Ovary (tissue), 10 donors: ENCODE measurements at places on chromosomes 3 and 15. TPM values are rescaled to one million over a fixed set of nuclear protein-coding genes. Genes with fewer than 3 reads are reported as not detected.

Gene ISLR
- total RNA-seq, result 115 TPM

Gene SLC22A14
- not detected for total RNA-seq

Gene MYL3
- total RNA-seq, result 4.3 TPM

Gene CDHR4
- total RNA-seq, result 1.3 TPM

Gene XIRP1
- total RNA-seq, result not detected

Gene PLCH1
- 0.79 TPM for total RNA-seq

- DNase-seq, result no peak
Observed at GRCh38 chr15:58145606-58146005, 7.4 kb downstream of the AQP9 start.

- DNase-seq, result no peak
Observed at GRCh38 chr3:8733332-8734094, at the start of gene CAV3. Gene CAV3 (plus strand): TSS chr3:8733802. CDS start chr3:8733877, 75 bp downstream.

DNA sequence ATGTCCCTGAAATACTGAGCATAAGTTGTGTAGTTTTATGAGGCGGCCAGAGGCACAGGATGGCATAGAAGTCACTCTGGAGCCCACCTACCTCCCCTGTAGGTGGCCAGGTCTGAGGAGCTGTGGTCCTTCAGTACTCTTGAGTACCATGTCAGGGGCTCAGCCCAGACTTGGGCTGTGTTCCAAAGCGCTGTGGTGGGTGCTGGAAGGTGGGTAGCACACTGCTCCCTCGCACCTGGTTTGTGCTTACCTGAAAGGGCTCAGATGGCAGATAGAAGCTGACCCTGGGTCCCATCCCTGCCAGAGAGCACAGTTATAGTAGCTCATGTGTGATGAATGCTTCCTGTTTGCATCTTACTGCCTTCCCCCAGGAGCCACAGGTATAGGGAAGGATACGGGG is 15.5 kb downstream of the NISCH start:
- DNase-seq, result no peak

- no peak for DNase-seq
Observed at GRCh38 chr3:39971559-39972031, 162.2 kb downstream of the MYRIP start.

DNA sequence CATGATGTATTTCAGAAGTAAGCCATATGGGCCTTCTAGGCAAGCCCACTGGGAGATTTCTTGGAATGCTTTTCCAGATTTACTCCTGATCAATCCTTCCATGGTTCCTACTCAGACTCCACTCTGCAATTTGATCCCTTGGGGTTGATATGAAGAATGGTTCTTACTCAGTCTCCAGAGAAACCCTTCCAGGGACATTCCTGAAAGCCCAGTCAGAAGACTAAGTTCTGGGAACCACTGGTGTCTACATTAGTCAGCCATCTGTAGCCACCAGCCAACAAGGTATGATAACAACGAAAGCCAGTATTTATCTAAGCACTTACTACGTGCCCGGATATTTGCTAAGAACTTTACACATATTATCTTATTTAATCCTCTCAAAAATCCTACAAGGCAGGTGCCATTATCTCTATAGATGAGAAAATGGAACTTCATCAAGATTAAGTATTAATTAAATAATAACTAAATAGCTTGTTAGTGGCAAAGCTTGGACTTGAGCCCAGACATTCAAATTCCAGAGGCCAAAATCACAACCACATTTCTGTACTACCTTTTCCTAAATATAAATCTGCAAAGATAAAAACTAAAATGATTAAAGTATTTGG is 32.7 kb downstream of the ZNF385D start:
- no peak for DNase-seq

DNA sequence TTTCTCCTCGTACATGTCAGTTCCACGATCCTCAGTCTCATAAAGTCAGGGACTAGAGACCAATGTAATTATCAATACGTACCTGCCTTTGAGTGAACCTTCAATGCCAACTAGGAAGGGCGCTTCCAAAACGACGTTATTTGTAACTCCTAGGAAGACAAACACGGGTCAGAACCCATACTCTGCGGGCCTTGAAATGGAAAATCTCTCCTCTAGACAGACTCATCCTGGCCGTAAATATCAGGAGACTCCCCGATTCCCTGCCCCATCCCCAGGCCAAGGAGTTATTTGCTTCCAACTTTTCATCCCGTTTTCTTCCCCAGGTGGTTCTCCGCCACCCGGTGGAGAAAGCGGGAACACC is 578 bp downstream of the OIP5 start:
- no peak for DNase-seq

GRCh38 chr3:59386165-59386564 is 336.3 kb upstream of the CFAP20DC start:
- DNase-seq, result no peak

GRCh38 chr15:45021348-45021747 is 1.6 kb upstream of the SORD start:
- no peak for DNase-seq

- DNase-seq, result no peak
Observed at GRCh38 chr15:58597943-58598828, 151.3 kb downstream of the ADAM10 start.

- no peak for DNase-seq
Observed at GRCh38 chr15:101068523-101068960, 149.4 kb downstream of the LRRK1 start.

- DNase-seq, result no peak
Observed at GRCh38 chr3:120681018-120681417, 1.0 kb downstream of the HGD start.

DNA sequence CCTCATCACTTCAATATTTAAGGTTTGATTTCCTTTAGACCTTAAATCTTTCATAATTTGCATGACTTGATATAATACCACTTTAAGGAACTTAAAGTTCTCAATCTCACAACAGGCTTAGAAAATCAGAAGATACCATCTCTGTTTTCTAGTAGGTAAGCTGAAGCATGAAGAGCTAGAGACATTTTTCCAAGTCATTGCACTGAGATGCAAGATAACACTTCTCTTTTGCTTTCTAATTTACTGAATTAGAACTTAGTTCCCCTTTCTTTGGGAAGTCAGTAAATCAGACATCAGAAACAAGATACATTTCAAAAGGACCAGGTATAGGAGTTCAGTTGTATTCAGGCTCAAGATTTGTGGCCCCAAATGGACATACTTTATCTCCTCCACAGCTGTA is 79.7 kb downstream of the DZIP3 start:
- no peak for DNase-seq

- DNase-seq, result no peak
Observed at GRCh38 chr3:21898316-21898715, 147.3 kb upstream of the ZNF385D start.

- no peak for DNase-seq
Observed at GRCh38 chr3:196948442-196949284, 6.3 kb upstream of the NCBP2 start.

GRCh38 chr3:194537732-194538247 is 51.0 kb upstream of the ATP13A3 start:
- no peak for DNase-seq

- no peak for DNase-seq
Observed at GRCh38 chr3:47652142-47652541, 73.5 kb upstream of the CSPG5 start.

DNA sequence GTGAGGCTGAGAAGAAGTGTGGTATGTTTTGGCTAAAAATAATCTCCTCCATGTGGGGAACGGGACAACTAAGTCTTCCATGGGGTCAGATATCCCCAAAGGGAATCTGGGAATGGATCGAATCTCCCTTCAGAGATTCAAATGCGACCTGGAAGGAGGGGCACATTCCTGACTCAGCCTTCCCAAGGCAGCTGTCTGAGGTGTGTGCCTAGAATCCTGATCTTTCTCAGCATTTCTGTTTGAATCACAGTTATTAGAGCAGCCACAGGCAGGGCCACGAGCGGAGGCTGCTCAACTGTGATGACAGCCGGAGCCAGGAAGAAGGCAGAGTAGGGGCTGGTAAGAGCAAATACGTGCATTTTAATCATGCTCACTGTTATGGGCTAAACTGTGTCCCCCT is 135.1 kb downstream of the ADAMTS17 start:
- no peak for DNase-seq
